NCI-H460 (cell line): ENCODE measurements at places on chromosomes 16 and 17.

GRCh38 chr17:58755577-58756245 lies at the start of gene PPM1E:
TSS of gene PPM1E (plus strand) at chr17:58755854.
- DNase-seq, result peak; percentile 42

- DNase-seq, result peak; percentile 87
These were observed 9.3 kb downstream of the GIT1 start for GRCh38 chr17:29579866-29580771.

GRCh38 chr17:27670791-27671590 lies 40.0 kb downstream of the LGALS9 start:
- DNase-seq, result no peak

- no peak for DNase-seq
These were observed 6.9 kb upstream of the SLC7A6 start for GRCh38 chr16:68257251-68257905.

- DNase-seq, result no peak
These were observed 20.1 kb upstream of the MYH13 start for GRCh38 chr17:10392880-10393279.

DNA sequence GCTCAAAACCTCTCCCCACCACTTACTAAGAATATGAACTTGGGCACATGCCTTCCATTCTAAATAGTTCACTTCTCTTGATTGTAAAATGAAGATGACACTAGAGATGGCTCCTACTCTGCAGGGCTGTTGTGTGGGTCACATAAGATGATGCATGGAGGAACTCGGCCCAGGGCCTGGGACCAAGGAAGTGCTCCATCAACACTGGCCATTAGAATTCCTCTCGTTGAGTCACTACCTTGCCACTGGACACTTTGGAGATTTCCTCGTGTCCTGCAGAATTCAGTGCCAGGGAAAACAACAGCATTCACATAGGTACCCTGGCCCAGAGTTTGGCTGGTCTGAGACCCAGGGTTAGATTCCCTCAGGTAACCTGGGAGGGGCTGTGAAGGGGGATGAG lies 18.6 kb downstream of the HNF1B start:
- DNase-seq, result no peak

DNA sequence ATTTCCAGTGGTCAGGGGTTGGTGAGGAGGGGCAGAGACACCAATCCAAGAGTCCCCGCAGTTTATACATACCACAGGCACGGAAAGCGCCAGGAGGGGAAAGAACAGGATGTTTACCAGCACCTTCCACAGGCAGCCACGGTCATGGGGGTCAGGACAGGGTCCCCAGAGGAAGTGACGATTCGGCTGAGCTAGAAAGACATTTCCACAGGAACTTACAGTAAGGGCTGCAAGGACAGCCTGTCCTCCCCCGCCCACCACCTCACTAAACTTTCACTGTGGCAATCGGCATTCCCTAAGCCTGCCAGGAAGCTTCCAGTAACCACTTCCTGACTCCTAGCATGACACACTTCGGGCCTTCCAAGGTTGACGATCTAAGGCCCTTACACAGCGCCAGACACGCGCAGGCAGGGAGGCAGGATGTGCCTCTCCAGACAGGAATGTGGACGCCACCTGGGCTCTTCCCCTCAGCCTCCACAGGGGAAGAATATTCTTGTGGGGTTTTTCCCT lies 1.2 kb upstream of the MT2A start:
- DNase-seq, result peak; percentile 72

- DNase-seq, result no peak
These were observed 36.7 kb downstream of the SEC14L5 start for GRCh38 chr16:4994719-4995434.

GRCh38 chr16:89917773-89918452 lies 749 bp upstream of the MC1R start:
- DNase-seq, result peak; percentile 85

- DNase-seq, result no peak
These were observed 9.8 kb downstream of the STAT3 start for GRCh38 chr17:42378359-42378958.

DNA sequence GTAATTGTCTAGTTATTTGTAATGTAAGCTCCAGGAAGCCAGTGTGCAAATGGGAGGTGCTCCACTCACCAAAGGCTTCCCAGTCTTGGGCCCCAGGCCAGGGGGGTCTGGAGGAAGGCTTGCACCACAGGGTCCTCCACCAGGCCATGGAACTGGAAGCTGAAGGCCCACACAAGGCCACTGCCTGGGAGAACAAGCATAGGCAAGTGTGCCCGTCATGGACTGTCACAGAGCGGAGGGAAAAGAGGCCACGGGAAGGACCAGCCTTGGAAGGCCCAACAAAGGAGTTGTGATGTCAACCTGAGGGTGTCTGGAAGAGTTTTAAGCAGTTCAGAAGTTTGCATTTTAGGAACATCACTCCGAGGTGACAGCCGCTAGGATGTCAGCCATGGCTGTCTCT lies 3.0 kb upstream of the SRRM2 start:
- no peak for DNase-seq

DNA sequence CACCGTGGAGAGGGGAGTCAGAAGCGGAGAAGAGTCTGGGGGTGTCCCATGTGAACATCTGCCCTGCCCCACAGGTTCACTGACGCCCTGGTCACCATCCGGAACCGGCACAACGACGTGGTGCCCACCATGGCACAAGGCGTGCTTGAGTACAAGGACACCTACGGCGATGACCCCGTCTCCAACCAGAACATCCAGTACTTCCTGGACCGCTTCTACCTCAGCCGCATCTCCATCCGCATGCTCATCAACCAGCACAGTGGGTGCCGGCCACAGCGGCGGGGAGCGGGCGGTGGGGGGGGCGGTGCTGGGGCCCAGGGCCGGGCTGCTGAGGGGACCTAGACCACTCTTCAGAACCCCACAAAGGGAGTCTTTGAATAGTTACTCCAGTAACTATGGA lies 10.7 kb downstream of the PDK2 start:
- DNase-seq, result no peak

DNA sequence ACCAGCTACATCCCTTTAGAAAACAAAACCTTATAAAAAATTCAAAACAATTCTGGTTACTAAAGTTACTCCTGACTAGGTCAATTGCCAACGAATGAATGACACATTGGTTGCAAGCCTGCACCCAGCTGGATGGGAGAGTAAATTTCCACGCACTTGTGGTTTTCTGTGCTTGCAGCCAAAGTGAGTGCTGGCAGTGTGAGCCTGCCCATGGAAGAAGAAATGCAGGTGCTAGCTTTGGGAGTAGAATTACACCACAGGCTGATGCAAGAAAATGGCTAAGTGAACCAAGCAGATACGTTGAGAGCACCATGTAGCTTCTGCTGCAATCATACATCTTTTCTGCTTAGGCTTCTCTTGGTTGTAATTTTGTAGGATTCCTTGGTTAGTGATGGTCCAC lies 74.6 kb downstream of the SYCE1L start:
- DNase-seq, result no peak

GRCh38 chr16:82636958-82637357 lies 10.2 kb downstream of the CDH13 start:
- DNase-seq, result no peak

DNA sequence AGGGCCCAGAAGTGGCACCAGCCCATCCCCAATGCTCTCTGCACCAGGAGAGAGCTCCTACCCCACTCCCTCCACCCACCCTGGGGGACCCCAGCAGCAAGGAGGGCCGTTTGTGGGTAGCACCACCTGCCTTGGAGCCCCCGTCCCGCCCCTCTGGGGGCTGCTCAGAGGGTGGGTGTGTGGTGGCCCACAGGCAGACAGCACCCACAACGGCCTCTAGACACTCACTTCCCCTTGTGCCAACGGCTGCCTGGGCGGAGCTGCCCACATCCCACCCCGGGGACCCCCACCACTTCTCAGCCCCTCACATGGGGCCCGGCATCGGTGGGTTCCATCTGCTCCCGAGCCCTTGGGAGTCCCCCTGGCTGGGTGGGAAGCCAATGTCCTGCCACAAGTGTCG lies 33.3 kb downstream of the BAHCC1 start:
- DNase-seq, result no peak

DNA sequence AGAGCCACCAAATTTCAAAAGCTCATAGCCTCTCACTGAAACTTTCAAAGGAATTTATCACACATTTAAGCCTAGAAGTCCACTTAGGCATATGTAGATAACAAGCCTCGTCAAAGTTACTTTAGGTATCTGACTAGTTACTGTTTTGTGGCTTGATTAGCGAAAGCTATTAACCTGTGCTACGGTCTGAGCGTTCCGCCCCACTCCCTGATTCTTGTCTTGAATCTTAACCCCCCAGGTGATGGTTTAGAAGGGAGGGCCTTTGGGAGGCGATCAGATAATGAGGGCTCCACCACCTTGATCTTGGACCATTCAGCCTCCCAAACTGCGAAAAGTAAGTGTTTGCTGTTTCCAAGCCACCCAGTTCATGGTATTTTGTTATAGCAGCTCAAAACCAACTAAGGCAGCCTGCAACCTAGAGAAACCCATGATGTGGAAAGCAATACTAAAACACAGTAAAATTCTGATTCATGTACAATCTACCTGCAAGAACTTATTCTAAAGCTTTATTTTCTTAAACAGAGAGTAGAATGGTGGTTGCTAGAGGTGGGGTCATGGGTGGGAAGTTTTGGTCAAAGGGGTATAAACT lies 7.1 kb downstream of the HSDL1 start:
- DNase-seq, result no peak

DNA sequence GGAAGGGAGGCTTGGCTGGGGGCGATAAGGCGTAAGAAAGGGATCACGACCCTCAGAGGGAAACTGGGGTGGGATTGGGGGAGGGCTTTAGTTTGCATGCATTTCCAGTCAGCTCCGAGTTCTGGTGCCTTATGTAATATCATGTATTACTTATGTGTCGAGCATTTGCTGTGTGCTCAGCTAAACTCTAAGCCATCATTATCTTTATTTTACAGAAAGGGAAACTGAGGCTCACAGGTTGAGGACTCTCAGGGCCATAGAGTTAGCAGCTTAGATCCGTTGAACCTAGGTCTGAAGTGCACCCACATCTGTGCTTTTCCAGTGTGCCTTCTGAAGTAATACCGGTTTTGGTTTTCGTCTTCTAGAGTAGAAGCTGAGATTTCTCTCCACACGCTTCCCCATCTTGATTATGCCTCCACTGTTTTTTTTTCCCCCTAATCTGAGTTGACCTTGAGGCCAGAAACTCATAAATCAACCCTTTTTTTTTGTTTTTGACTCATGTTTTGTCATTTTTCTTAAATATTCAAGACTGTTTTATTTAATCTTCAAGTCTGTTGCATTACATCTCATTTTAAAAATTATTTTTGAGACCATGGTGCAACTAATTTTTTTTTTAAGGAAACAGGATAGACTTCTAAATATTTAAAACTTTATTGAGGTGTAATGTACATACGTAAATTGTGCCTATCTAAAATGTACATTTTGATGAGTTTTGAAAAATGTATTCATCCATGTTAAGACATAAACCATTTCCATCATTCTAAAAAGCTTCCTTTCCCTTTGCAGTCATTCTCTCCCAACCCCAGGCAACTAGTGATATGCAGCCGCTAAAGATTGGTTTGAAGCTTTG lies 741 bp downstream of the CYB5B start:
- no peak for DNase-seq

- DNase-seq, result peak; percentile 68
These were observed 1.7 kb downstream of the PPM1D start for GRCh38 chr17:60601447-60602384.

DNA sequence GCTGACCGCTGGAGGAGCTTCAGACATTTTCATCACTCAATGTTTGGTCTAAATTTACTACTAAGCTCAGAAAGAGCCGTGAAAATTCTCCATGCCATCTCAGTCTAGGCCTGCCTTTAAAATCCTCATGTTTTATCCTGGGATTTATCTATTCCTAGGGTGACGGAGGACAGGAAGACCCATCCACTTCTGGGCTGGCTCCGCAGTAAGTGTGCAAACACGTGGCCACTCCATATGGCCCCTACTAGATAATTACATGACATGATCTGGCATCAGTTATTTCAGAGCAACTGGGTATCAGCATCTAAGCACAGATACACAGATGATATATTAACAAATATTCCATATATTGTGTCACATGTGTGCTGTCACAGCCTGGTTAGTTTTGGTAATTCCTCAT lies 77.8 kb upstream of the HS3ST4 start:
- no peak for DNase-seq

- peak; percentile 57 for DNase-seq
These were observed 5.2 kb downstream of the AXIN2 start for GRCh38 chr17:65556014-65556909.

DNA sequence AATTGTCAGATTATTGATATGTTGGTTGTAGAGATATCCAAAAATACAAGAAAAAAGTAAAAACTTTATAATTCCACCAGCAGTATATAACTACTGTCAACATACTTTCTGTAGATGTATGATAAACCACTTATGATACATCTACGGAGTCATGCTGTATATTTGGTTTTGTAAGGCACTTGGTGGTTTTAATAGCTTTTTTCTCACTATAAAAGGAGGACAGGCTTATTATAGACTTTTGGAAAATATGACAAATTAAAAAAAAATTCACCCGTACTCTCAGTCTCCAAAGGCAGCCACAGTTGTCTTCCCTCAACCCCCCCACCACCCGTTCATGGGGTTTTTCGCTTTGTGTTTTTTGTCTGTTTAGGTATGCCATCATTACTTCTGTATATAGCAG lies 14.8 kb downstream of the RAI1 start:
- no peak for DNase-seq

GRCh38 chr16:67720236-67720635 lies 1.1 kb upstream of the GFOD2 start:
- DNase-seq, result no peak

DNA sequence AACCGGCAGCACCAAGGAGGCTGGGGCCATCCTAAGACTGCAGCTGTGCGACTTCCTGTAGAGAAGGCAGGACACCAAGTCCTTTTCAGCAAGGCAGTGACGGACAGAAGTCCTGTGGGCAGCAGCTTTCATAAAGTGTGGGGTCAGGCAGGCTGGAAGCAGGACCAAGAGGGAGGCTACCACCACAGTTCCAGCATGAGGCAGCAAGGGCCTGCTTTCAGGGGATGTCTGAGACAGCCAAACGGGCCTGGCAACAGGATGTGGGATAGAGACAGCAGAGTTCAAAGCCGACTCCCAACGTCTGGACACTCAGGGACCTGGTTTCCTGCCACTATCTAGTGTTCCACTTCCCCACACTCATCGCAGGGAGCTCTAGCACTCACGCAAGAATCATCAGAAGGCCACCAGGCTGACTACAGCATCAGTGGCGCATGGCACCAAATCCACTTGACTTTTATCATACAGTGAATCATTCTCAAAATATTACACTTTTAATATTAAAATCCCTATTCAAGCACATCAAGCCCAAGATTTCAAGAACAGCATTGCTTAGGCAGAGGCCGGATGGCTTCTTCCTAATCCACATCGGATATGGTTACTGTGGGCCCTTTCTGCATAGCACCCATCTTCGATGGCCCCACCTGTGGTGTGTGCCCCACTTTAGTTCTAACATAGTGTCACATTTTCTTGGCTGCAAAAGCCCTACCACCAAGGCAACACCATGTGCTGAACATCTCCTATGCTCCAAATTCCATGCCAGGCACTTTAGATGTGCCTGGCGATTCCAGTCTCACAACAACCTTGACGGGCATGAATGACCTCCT lies 5.2 kb downstream of the USP7 start:
- DNase-seq, result no peak

- no peak for DNase-seq
These were observed 36.6 kb downstream of the RAB11FIP4 start for GRCh38 chr17:31428111-31428510.

GRCh38 chr16:22641131-22641628 lies 130.5 kb downstream of the NPIPB5 start:
- DNase-seq, result peak; percentile 39

GRCh38 chr16:1511662-1512569 lies 18.8 kb downstream of the TELO2 start:
- DNase-seq, result no peak

- no peak for DNase-seq
These were observed 16.0 kb downstream of the SPNS3 start for GRCh38 chr17:4449736-4450135.
